Iris pigment epithelial cell (primary cell): ENCODE measurements at places on chromosomes 7 and 10.

- DNase-seq, result peak; percentile 47
Observed at GRCh38 chr10:115092555-115093285, 445 bp upstream of the ATRNL1 start.

DNA sequence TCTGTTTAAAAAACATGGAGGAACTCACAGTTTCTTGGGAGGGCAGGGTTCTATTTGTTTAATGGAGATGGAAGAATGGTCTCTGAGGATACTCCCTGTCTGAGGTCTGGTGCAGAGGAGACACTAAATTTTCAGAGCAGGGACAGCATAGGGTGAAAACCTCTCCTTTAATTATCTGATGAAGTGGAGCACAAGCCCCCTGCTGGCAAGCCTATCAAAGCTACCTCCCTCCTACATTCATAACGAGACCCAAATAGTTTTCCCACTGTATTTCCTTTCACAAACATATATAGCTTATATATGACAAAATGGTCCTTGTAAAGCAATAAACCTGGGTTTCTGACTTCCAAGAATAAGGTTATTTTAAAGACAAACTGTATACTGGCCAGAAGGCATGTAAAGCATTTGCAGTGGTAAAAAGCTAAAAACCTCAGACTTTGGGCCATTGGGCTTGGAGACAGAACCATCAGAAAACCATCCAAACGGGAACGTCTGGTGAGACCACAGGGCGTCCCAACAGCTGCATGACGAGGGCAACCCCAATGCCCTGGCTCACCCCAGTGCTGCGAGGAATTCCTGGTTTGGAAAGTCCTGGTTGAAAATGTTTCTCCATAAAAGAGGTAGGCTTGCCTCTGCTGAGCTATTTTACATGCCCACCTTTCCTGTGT is 201.3 kb downstream of the FANK1 start:
- DNase-seq, result no peak

DNA sequence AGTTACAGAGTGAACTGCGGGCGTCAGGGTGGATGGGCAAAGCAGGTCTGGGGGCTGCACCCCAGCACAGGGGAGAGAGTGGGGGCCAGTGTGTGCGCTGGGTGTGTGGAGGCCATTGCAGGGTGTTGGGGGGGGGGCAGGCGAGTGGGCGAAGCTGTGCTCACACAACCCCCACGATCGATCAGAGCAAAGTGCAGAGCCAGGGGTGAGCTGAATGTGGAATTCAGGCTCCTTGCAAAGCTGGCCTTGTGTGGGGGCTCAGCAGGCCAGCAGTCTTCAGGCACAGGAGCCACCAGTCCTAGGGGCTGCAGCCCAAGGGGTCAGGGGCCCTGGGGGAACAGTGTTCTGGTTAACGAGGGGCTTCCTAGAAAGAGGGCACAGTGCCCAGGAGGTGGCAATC is 862 bp upstream of the SHH start:
- DNase-seq, result no peak

DNA sequence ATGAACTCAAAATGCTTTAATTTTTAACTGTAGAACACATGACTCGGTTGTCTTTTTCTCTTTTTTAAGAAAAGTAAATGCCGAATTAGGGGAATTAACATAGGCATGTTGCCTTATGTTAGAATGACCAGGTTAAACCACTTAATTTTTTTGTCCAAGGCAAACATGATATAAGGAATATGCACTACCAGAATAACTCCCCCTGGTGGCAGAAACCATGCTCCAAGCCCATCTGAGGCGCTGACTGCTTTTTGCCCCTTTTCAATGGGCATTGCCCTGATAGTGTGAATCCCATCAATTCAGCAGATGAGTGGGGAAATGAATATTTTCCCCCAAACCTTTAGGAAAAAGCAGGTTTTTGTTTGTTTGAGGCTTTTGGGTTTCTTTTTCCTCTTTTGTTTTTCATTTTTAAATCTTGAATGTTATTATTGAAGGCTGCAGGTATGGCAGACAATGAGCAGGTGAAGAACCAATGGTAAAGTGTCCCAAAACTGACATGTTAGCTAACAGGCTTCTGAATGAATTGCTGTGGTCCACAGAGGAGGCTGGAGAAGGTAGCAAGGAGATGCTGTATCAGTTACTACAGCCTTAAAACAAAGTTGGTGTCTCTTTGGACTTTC is 284.3 kb downstream of the SORCS3 start:
- DNase-seq, result peak; percentile 14

DNA sequence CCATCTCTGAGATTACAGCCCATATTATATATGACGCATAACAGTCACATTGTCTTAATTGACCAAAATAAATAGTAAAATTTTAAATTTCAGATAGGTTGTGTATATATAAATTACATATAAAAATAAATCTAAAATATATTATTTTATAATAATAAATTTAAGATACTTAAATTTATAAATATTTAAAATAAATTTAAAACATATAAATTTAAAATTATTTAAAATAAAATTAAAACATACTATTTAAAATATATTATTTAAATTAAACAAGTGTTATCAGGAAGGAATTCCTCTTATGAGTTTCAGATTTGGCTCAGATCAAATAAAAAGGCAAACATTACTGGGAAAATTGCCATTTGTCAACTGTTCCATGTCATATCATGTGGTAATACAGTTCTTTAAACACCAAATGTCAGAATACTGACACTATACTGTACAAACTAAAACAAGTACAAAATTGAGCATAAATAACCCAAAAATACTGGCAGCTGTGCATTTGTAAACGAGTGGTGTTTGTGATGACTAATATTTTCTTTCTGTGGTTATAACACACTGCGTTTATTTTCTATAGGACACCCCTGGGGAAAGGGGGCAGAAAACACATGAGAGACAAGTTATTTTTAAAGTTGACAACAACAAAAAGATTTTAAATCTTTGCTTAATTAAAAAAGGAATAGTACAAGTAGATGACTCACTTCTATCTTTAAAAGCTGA is 71.3 kb upstream of the DGKB start:
- DNase-seq, result no peak

- DNase-seq, result no peak
Observed at GRCh38 chr10:78640796-78641636, 427.8 kb upstream of the ZMIZ1 start.

- DNase-seq, result no peak
Observed at GRCh38 chr10:112280205-112280921, 2.8 kb upstream of the TECTB start.

- peak; percentile 45 for DNase-seq
Observed at GRCh38 chr10:44352316-44353127, 32.4 kb downstream of the CXCL12 start.

DNA sequence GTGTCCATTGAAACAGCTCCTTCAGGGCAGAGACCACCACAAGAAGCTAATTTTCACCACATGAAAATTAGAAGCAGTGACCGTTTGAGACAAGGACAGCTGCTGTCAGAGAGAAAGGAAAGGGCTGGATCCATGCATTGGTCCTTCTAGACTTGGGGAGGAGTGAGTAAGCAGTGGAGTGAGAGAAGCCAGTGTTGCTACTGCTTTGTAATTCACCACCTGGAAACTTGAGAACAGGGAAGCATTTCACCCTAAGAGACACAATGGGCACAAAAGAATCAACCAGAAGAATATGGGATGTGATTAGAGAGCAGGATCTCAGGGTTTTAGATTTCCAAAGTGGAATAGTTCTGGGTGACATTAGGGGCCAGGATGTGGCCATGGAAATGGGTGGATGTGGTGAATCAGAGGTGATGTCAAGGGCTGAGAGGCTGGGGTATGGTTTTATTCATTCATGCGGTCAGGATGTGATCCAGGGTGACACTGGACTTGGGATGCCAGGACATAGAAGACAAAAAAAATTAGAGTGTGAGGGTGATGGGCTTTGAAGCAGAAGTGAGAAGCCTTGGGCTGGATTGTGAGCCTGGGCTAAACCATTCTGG is 61.6 kb downstream of the DENND11 start:
- no peak for DNase-seq

DNA sequence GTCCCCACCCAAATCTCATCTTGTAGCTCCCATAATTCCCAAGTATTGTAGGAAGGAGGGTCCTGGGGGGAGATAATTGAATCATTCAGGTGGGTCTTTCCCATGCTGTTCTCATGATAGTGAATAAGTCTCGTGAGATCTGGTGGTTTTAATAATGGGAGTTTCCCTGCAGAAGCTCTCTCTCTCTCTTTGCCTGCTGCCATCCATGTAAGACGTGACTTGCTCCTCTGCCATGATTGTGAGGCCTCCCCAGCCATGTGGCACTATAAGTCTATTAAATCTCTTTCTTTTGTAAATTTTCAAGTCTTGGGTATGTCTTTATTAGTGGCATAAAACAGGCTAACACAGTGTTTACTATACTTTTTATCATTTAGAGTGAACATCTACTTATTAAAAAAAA is 338.8 kb downstream of the ANKRD7 start:
- DNase-seq, result no peak

GRCh38 chr7:1810521-1810920 is 140.4 kb downstream of the ELFN1 start:
- DNase-seq, result no peak

GRCh38 chr7:156793334-156793733 is 99.6 kb downstream of the LMBR1 start:
- no peak for DNase-seq

GRCh38 chr10:22593026-22593425 is 121.4 kb downstream of the PIP4K2A start:
- no peak for DNase-seq

DNA sequence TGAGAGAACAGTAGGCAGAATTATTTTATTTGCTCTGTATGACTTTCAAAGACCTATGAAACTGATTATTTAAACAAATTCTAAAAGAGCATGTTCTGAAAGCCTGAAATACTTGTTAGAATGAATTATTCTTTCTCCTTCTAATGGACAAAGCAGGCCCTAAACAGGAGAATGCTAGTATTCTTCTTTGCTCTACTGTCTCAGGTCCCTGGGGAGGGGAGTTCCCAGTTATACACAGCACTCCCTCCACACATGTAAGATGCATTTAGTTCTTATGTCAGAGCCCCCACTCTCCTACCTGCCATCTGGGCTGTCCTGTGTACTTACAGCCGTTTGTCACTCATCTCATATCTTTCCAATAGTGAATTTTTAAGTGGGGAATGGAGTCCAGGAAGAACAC is 633.5 kb upstream of the ANKRD30A start:
- DNase-seq, result no peak

- no peak for DNase-seq
Observed at GRCh38 chr7:97313900-97314299, 196.4 kb downstream of the SDHAF3 start.

GRCh38 chr7:77331938-77332695 is 84.0 kb downstream of the GSAP start:
- peak; percentile 88 for DNase-seq

GRCh38 chr7:155860840-155861479 is 48.7 kb upstream of the SHH start:
- DNase-seq, result peak; percentile 58

- no peak for DNase-seq
Observed at GRCh38 chr10:131685007-131685406, 215.8 kb upstream of the PPP2R2D start.

DNA sequence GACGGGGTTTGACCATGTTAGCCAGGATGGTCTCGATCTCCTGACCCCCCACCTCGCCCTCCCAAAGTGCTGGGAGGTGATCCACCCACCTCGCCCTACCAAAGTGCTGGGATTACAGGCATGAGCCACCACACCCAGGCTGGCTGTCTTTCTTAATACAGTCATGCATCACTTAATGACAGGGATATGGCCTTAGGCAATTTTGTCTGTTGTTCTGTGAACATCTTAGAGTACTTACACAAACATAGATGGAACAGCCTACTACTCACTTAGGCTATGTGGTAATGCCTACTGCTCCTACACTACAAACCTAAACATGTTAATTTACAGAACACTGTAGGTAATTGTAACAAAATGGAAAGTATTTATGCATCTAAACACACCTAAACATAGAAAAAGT is 106.6 kb upstream of the KCNMA1 start:
- no peak for DNase-seq
